ENCODE measurements at places on chromosomes 1 and 21.
A peak's percentile ranks its signal among the peaks of the same experiment; 100 is the strongest.

GRCh38 chr1:173258479-173259264 is 51.5 kb upstream of the TNFSF4 start:
- no peak for DNase-seq

GRCh38 chr1:229514578-229515275 is 6.6 kb upstream of the NUP133 start:
- peak; percentile 12 for DNase-seq

DNA sequence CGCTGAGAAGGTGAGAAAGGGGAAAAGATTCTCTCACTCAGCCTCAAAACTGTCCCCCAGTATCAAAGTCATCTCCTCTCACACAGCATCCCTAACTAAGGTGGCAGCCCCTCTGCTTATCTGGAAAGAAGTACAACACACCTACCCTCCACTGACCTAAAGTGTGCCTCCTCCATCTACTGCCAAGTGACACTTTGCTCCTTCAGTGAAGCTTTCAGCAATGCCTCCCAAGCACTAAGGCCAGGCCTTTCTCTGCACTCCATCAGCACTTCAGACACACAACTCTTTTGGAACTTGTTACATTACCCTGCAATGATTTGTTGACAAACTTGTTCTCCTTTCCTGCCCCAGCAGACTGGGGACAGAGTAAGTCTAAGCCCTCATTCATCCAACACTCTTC is 1.4 kb downstream of the SH3BP5L start:
- no peak for DNase-seq

GRCh38 chr21:44359396-44359795 is 6.0 kb downstream of the TRPM2 start:
- DNase-seq = no peak

DNA sequence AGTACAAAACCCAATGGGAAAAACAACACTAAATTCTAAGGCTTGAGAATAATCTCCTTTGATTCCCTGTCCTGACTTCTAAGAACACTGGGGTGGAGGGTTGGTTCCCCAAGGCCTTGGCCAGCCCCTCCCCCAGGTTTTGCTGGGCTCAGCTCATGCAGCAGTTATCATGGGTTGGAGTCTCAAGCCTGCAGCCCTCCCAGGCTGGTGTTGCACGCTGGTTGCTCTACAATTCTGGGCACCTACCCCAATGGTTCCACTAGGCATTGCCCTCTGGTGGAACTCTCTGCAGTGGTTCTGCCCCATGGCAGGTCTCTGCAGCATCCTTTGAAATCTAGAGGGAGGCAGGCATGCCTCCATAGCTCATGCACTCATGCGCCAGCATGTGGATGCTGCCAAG is 184.4 kb upstream of the PALMD start:
- no peak for DNase-seq

- DNase-seq = no peak
Measured at GRCh38 chr1:18211764-18212163, 104.2 kb downstream of the IGSF21 start.

DNA sequence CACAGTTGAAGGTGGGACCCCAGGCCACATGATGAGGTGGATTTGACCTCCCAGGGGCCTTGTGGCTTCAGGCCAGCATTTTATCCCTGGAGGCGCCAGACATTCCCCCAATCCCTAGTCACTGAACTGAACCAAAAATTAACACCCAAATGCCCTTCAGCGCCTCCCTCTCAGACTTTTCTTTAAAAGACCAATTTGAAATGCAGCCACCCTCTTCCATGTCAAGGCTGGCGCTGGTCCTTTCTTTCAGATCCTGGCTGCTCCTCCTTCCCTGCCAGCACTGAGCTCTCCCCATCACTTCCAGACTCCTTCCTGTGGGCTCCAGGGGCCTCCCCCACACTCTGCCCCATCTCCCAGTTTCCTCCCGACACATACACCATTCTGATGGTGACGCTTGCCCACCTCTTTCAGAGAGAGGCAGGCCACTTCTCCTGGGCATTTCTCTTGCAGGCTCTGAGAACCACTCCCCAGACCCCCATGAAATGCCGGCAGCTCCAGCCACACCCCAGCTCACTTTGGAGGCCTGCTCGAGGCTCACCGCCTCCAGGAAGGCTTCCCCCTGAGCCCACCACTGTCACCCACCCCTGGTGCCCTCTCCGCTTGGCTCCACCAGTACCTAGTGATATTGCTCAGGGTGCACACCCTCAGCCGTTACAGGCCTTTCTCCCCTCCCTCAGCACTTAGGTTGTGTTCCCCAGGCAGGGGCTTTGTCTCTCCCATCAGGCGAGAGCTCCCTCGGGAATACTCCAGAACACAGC is 27.0 kb downstream of the NAV1 start:
- DNase-seq = no peak

DNA sequence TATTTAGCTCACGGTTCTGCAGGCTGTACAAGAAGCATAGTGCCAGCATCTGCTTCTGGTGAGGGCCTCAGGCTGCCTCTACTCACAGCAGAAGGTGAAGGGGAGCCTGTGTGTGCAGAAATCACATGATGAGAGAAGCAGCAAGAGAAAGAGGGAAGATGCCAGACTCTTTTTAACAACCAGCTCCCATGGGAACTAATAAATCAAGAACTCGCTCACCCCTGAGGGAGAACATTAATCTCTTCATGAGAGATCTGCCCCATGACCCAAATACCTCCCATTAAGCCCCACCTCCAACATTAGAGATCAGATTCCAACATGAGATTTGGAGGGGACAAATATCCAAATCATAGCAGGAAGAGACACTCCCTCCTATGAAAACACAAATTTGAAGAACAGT is 74.1 kb downstream of the OLFML2B start:
- no peak for DNase-seq

DNA sequence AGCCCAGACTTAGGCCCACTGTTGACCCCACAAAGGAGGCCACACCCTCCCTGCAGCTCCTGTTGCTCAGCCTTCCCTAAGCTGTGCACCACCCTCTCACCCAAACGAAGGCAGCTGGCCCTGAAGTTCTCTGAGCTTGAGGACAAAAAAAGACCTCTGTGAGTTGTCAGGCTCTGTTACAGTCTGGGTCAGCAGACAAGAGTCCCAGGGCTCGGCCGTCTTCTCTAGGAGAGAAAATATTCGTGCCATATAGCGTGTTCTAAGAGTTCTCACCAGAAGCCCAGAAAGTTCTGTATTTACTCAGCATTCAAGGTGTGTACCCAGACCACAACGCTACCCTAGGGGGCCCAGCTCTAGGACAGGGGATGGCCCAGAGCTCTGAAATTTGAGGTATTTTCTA is 25.5 kb upstream of the LYST start:
- DNase-seq = no peak

DNA sequence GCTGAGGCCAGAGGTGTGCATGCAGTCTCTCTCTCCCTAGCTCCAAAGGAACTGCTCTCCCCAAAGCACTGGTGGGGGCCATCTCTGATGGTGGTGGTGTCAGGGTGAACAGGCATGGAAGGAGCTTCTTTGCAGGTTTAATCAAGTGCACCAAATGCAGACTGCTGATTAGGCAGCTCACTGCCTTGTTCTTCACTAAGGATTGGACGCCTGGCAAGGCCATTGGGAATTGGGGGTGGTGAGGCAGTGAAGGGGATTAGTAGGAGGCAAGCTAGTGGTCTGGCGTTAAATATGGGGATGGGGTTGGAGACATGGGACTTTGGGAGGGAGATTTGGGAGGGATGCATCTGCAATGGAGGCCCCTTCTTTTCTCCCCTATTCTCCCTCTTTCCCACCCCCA is 1.5 kb downstream of the CACNA1E start:
- DNase-seq = no peak

GRCh38 chr1:56414728-56415224 is 164.6 kb downstream of the PLPP3 start:
- no peak for DNase-seq

GRCh38 chr1:157734321-157734720 is 33.8 kb upstream of the FCRL3 start:
- DNase-seq = no peak

DNA sequence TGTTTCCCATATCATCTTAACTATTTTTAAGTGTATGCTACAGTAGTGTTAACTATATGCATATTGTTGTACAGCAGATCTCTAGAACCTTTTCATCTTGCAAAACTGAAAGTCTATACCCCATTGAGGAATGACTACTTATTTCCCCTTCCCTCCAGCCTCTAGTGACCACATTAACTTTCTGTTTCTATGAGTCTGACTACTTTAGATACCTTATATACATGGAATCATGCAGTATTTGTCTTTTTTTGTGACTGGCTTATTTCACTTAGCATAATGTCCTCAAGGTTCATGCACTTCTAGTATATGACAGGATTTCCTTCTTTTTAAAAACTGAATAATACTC is 96.5 kb upstream of the BTG3 start:
- DNase-seq = no peak

- no peak for DNase-seq
Measured at GRCh38 chr1:203619091-203619780, 7.4 kb upstream of the ATP2B4 start.

DNA sequence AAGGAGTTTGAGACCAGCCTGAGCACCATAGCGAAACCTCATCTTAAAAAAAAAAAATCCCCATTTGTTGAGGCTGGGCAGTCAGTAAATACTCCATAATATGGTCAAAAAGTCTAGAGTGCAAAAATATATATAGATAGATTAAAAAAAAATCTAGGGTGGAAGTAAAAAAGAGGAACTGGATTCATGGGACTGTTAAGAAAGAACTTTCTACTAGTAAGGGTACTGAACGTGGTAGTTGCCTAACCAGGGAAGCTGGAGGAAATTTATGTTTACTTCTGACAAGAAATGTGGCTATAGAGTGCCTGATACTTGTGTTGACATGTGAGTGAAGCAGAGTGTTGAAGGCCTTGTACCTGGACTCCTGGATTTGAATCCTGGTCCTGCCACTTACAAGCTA is 265.9 kb upstream of the FAM78B start:
- no peak for DNase-seq

DNA sequence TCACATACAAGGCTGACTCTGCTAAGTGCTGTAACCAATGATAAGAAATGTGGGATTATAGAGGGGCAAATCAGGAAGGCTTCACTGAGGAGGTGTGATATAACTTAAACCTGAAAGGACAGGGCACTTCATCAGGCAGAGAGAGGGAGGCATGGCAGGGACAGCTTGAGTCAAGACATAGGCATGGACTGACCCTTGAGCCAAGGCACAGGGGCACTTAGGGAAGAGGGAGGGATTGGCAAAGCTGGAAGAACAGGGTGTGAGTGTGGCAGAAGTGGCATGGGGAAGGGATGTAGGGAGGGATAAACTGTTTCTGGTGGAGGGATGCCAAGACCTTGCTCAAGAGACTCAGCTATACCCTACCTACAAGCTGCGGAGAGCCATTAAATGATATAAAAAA is 81.3 kb downstream of the PLXNA2 start:
- no peak for DNase-seq

DNA sequence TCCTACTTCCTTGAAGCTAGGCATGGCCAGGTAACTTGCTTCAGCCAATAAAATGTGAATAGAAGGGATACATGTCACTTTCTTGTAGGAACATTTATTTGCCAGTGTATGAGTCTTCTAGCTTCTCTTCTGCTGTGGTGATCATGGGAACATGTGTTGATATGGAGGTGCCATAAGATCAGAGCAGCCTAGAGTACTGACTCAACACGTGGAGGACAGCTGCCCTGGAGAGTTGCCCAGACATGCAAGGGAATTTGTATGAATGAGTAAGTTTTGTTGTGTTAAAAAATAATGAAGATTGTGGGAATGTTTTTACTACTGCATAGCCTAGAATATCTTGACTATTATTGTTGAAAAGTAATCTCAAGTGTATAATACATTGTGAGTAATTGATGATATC is 502.3 kb downstream of the NUF2 start:
- no peak for DNase-seq

DNA sequence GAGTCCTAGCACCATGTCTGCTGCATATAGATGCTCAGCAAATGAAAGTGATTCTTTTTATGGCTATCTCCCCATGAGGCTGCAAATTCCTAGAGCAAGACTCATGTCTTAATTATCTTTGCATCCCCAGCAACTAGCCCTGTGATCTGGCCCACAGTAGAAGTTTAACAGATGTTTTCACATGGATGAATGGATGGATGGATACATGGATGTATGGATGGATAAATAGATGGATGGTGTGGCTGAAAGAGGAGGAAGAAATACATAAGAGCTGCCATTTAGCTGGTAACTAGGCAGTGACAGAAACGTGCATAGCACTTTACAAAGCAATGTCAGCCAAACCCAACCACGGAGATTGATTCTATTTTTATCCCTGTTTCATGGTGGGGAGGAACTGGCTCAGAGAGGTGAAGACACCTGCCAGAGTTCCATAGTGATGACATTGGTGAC is 32.7 kb upstream of the ZBTB40 start:
- no peak for DNase-seq

GRCh38 chr1:202656057-202656456 is 54.2 kb downstream of the SYT2 start:
- no peak for DNase-seq

DNA sequence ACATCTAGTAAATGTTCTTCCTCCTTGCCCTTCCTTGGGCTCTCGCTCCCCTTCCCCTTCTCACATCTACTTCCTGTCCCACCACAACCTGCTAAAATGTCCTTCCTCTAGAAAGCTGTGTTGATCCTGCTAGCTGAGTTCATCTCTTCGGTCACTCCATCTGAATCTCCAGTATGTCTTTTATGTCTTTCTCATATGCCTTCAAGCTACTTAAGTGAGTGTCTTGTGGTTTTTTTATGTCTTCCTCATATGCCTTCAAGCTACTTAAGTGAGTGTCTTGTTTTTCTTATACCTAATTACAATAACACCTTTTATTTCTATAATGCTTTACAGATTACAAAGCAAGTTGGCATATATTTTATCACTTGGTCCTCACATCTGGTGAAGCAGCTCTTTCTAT is 33.9 kb downstream of the CSF1 start:
- no peak for DNase-seq

- DNase-seq = no peak
Measured at GRCh38 chr1:152251391-152251790, 27.4 kb upstream of the HRNR start.

DNA sequence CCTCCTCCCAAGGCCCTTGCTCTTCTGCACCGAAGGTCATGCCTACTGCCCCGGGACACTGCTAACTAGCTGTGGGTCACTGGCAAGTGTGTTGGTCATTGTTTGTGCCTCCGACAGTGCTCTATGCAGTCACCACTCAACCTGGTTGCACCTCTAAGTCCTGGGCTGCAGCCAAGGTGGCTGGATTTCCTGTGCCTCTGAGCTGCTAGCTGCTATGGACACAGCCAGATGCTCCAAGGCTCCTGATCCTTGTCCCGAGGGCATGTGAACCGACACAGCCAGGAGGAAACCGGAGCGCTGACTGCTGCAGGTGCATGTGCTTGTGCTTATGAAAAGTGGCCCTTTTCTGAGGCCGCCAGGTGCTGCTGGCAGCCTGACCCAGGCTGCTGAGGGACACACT is 14.7 kb upstream of the SPOCD1 start:
- no peak for DNase-seq

DNA sequence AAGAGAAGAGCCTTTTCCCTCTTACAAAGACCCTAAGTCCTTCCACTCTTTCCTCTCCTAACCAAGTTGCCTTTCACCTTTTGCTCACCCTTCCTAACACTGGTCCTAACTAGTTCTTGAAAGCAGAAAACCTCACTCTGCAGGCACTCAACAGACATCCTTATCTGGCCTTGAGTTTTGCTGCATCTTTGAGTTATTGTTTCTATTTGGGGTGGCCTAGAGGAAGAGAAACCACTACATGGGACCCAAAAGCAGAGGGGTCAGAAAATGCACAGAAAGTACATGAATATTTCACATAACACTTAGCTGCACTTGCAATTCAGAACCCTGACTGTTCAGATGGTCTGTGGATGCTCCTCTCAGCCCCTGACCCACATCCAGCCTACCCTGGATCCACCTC is 178.3 kb upstream of the SYT6 start:
- DNase-seq = no peak

GRCh38 chr1:28601696-28602095 is 9.6 kb downstream of the RAB42 start:
- no peak for DNase-seq
